ENCODE measurements at places on chromosomes 2 and 18.

DNA sequence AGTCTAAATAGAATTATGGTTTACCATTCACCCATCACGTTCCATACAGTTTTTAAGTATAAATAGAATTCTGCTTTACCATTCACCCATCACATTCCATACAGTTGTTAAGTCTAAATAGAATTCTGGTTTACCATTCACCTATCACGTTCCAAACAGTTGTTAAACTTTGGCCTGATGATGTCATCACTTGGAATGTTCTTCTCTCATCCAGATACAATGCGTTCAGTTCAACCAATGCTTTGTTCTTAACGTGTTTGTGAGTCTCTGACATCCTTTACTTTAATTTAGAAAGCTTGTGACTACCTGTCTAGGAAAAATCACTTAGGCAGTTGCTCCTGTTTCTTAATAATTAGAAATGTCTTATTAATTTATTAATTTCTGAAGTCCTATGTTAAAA lies 236.3 kb upstream of the RASGRP3 start:
- no peak for DNase-seq

GRCh38 chr2:115484983-115485382 lies 1042.5 kb downstream of the DPP10 start:
- no peak for DNase-seq

- no peak for DNase-seq
Measured at GRCh38 chr2:84857566-84857965, 23.3 kb downstream of the TRABD2A start.

GRCh38 chr18:61699397-61700110 lies 193.3 kb downstream of the RNF152 start:
- DNase-seq, result no peak

DNA sequence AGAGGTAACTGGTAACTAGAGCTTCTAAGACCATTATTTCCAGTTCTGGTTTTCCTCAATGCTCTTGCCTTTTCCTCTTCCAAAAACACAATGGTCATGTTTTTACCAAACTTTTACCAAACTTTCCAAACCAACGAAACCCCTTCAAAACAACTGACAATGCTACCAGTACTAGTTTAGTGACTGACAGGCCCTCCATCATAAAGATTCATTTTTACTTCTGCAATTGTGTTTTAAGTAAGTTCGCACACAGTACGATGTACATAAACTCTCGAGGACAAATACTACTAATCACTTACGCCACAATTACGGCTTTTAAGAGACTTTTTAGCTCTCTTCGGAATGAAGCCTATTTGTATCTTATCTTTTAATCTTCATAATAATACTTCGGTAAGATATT lies 900 bp downstream of the C18orf32 start:
- DNase-seq, result no peak

GRCh38 chr2:106996171-106996769 lies 110.3 kb upstream of the ST6GAL2 start:
- no peak for DNase-seq

DNA sequence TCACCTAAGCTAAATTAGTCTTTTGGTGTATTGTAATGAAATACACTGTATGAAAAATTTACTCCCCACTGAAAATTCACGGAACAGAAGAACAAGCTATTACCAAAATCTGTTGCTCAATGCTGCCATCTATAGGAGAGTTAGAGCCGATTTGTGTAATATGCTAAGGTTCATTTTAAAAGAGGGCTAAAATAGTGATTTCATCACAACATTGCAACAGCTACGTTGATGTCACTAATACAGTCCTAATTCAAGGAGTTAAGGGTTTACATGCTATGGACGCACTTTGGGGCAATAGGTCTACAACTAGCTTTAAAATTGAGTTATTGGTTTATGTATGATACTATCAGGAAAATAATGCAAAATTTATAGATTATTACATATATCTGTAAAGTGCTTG lies 3.0 kb upstream of the IRS1 start:
- no peak for DNase-seq

- no peak for DNase-seq
Measured at GRCh38 chr2:152962446-152962845, 244.0 kb downstream of the ARL6IP6 start.

DNA sequence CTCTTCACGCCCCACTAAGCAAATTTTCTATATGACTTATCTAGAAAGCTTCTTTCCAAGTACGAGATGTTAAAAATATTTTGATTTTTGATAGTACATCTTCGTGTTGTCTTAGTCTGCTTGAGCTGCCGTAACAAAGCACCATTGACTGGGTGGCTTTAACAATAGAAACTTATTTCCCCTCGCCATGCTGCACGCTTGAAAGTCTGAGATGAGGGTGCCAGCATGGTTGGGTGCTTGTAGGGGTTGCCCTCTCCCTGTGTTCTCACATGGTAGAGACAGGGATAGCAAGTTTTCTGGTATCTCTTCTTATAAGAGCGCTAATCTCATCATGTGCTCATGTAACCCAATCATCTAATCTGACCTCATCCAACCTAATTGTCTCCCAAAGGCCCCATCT lies 106.2 kb downstream of the TANC1 start:
- DNase-seq, result no peak

Data from T follicular helper cell (primary cell).